Left cardiac atrium (tissue), 4 donors: ENCODE measurements at places on chromosomes 16 and 17. TPM values are rescaled to one million over a fixed set of nuclear protein-coding genes. Genes with fewer than 3 reads are reported as not detected.
A peak's percentile ranks its signal among the peaks of the same experiment; 100 is the strongest.

DNA sequence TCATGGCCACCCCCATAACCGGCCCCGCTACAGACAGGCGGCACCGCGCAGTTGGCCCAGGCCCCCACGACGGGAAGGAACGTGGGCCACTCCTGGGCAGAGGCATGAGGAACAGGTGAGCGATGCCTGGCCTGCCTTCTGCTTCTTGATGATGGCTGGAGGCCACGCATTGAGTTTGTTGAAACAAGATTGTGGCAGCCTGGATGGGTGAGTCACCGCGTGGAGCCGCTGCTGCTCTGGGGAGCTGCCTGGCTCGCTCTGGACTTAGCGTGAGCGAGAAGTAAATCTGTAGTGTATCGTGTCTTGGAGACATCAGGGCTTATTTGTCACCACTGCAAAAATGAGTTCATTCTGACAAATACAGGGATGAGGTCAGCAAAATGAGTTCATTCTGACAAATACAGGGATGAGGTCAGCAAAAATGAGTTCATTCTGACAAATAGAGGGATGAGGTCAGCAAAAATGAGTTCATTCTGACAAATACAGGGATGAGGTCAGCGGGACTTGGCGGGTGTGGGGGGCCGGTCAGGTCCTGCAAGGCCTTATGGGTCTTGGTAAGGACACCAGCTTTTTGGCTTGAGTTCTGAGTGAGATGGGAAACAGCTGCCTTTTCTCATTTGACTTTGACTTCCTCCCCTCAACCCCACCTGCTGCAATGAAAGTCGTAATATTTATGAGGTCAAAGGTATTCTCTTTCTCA, 93.0 kb downstream of the SEC14L1 start:
- no peak for DNase-seq

Gene TBC1D28
- total RNA-seq: not detected

Gene SMTNL2
- total RNA-seq: 13.2 TPM

Gene ITGAX
- total RNA-seq: 3.5 TPM

DNA sequence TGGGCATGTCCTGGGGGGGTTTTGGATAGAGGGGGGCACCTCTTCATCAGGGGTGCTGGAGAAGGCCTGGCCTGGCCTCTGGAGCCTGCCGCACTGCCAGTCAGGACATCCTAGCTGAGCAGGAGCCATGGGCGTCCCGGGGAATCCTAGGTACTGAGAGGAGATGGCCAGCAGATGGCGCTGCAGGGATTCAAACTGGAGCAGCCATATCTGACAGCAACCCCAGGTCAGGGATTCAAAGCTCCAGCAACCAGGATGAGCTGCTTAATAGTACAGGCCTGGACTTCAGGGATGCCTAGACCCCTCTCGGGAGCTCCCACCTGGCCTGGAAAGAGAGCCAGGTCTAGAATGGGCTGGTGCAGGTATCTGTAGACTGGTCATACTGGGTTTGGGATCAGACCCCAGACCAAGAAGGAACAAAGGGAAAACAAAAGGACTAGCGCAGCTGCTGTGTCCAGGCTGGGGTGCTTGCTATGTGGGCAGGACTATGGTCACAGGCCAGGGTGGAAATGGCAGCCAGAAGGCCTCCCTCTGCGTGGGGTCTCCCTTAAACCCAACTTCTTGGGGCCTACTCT, 306.9 kb upstream of the RBFOX1 start:
- peak; percentile 61 for DNase-seq

Gene C17orf78
- not detected for total RNA-seq

DNA sequence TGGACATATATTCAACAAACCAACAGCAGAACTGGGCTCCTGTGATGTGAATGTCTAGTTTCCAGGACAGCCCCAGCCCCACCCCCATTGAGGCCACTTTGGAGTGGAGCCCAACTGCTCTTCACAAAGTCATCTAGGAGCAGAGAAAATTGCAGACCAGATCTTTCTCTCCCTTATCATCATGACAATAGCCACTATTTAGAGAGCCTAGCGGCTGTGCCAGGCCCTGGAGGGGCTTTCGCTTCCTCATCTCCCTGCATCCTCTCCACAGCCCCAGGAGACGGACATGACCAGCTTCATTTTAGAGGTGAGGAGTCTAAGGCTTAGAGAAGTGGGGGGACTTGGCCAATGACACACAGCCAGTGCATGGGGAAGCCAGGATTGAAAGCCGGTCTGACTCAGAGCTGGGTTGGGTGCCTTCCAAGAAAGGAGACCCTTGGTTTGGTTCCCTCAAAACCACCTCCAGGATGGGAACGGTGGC, 1.4 kb downstream of the PRSS8 start:
- DNase-seq: no peak

GRCh38 chr16:15803618-15804017, 53.2 kb downstream of the MYH11 start:
- no peak for DNase-seq

GRCh38 chr16:79628501-79628975, 28.0 kb upstream of the MAF start:
- no peak for DNase-seq

DNA sequence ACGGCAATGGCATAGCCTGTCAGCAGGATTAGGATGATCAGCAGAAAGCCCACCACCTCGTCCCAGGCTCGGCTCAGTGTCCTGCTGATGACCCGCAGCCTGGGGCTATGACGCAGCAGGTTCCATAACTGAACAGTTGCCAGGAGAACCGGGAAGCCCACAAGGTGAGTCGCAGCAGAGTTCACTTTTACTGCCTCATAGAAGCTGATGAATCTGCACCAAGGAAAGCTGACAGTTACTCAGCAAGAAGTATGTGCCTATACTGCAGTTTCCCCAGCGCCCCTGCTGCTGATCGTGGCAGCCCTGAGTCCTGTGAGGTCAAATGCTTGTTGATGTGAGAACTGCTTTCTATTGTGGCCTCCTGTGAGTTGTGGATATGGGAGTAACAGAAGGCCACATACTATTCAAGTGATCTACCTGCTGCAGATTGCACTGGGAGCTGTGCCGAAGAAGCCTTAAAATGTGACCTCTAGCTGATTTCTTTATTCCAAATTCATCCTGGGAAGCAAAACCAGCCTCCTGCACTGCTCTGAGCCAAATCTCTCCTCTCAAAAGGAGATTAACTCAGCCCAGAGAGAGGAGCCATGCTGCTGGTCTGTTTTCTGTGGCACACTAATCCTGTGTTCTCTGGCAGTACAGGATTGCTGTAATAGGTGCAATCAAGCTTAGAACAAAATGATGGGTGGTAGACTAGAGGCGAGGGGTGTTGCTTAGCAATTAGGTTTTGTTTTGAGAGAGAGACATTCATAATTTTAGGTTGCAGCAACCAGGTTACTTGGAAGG, 38.8 kb downstream of the IST1 start:
- no peak for DNase-seq

DNA sequence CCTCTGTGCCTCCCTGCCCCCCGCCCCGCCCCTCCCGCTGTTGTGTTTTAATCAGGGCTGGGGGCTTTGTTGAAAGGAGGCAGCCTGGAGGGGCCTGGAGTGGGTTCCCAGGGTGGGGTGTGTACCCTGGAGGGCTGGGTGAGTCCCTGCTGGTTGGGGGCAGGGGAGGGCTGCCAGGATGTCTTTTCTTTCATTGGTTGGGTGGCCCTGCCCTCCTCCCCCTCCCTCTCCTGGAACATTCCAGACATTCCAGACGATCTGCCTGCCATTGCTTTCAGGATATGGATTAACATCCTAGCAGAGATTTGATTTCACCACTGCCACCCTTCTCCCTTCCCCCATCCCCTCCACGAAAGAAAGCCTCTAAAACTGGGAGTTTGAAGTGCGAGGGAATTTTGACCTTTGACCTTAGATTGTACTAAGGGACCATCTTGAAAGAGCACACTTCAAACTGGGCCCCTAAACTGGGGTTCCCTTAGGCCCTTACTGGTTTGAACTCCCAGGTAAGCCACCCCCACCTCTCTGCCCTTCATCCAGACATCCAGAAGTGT, 25.3 kb downstream of the IGF2BP1 start:
- no peak for DNase-seq

- DNase-seq: peak; percentile 75
These were observed 8.1 kb upstream of the TIMP2 start for GRCh38 chr17:78933025-78933958.

- DNase-seq: no peak
These were observed 111.7 kb upstream of the FOXF1 start for GRCh38 chr16:86398622-86399021.

- DNase-seq: no peak
These were observed 81.2 kb downstream of the GNAO1 start for GRCh38 chr16:56272583-56272894.

Gene RTN4RL1
- 6.2 TPM for total RNA-seq

Gene RUNDC3A
- total RNA-seq: 0.85 TPM

DNA sequence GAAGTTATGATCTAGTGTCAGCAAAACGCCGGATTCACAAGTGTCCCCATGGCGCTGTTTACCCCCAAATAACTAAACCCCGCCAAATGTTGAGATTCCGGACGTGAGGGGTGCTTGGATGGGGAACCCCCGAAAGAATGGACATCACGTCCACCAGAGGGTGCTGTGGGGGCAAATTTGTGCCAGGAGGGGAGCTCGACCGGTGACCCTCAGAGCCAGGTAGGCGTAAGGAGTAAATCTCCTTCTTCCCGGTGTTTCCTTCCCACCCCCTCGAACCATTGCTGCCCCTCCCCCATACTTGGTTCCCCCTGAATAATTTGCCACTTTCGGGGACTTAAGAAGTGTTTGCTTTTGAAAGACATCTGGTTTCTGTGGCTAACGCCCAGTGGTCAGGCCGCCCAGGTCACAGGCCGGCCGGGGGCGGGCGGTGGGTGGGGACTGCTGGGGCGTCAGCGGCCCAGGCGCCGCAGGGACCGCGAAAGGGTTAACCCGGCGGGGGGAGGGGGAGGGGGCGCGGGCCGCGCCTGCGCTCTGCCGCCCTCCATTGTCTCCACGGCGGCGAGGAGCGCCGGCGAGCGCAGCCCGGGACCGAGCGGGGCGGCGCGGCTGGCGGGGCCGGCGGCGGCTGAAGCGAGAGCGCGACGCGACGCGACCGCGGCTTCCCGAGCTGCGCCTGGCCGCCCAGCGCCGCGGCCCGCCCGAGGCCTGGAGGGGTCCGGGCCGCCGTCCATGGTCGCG, at the start of gene ZNRF1:
Gene ZNRF1 (plus strand): TSS at position 544 of the 738 bp plus-strand sequence. CDS start 648 bp downstream, outside the sequence.
- peak; percentile 87 for DNase-seq

GRCh38 chr17:59391021-59391420, 59.6 kb downstream of the YPEL2 start:
- DNase-seq: no peak

Gene ADAMTS18
- total RNA-seq: 0.10 TPM

- peak; percentile 91 for DNase-seq
These were observed at the start of gene IRX3 for GRCh38 chr16:54286366-54287130. Gene IRX3, minus strand, starts transcription at chr16:54286787. Its CDS starts 737 bp downstream, at chr16:54286050.

DNA sequence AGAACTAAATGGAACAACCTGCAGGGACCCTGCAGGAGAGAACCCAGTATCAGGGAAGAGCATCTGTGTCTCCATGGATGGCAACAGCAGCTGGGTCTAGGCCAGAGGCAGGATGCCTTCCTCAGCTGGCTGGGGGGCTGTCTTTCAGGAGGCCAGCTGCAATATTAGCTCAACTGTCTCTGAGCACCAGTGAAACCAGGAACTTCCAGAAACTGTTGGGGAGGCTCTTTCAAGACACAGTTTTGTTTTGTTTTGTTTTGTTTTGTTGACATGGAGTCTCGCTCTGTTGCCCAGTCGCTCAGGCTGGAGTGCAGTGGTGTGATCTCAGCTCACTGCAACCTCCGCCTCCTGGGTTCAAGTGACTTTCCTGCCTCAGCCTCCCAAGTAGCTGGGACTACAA, 7.6 kb downstream of the GPR142 start:
- no peak for DNase-seq

GRCh38 chr16:29978081-29978480, 4.4 kb downstream of the TAOK2 start:
- DNase-seq: no peak

Gene NOD2
- 1.4 TPM for total RNA-seq

Gene KRTAP16-1
- total RNA-seq: not detected

Gene GNPTG
- total RNA-seq: 44.1 TPM

Gene TMIGD1
- total RNA-seq: not detected

DNA sequence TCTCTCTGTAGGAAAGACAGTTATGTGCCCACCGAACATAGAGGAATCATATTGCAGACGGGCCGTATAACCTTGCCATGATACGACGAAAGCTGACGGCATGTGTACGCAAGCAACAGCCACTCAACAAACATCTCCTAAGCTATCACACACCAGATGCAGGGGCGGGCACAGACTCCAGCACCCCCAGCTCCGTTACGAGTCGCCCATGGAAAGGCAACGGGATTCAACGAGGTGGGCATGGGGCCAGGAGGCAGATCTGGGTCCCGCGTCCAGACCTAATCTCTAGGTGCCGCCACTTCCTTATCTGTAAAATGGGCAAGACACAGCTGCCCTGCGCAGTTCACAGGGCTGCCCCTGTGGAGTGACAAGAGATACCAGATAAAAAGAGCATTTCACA, 35.6 kb downstream of the ABR start:
- DNase-seq: no peak

Gene SKAP1
- total RNA-seq: 0.31 TPM

Gene CHD9NB
- total RNA-seq: 0.47 TPM

Gene SMARCD2
- total RNA-seq: 33.9 TPM

- DNase-seq: no peak
These were observed 1.5 kb downstream of the SLC13A5 start for GRCh38 chr17:6711681-6712057.

GRCh38 chr17:75418531-75418930, 13.1 kb upstream of the GRB2 start:
- DNase-seq: no peak

DNA sequence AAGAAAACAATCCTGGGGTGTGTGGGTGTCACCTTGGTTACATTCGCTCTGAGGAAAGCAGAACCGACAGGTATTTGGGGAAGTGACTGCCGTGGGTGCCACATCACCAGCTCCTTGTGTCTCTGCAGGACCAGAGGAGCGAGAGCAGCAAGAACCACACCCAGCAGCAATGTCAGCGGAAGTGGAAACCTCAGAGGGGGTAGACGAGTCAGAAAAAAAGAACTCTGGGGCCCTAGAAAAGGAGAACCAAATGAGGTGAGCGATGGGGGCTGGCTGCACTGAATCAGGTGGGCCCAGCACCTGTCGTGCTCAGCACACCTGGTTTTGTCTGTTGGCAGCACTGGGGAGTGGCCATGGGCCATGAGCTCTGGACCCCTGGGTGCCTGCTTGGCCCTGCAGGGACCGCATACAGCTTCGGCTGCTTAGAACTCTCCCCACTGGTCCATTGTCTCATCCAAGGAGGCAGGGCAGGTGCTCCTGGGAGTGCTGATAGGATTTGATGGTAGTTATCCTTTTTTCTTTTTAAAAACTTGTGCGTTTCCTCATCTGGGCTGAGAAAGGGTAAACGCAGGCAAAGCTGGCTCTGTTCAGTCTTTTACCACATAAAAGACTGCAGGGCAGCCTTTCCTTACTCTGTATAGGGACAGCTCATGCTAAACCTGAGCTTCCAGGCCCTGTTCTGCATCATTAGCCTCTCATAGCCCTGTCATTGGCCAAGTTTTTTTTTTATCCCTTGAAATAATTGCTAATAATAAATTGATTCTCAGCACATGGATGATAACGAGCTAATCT, 29.4 kb downstream of the HMOX2 start:
- no peak for DNase-seq

Gene NAGS
- 1.3 TPM for total RNA-seq

GRCh38 chr17:1239210-1239609, 31.0 kb upstream of the BHLHA9 start:
- no peak for DNase-seq

GRCh38 chr17:4559966-4560365, 411 bp downstream of the GGT6 start:
- no peak for DNase-seq

- DNase-seq: no peak
These were observed 50.9 kb upstream of the CPNE2 start for GRCh38 chr16:57041182-57042156.
